Activated CD8-positive, alpha-beta memory T cell treated with anti-CD3 and anti-CD28 coated beads for 48 hours (primary cell): ENCODE measurements at places on chromosomes 2 and 18.

- DNase-seq = no peak
Observed at GRCh38 chr18:47970664-47971531, 40.4 kb upstream of the SMAD2 start.

DNA sequence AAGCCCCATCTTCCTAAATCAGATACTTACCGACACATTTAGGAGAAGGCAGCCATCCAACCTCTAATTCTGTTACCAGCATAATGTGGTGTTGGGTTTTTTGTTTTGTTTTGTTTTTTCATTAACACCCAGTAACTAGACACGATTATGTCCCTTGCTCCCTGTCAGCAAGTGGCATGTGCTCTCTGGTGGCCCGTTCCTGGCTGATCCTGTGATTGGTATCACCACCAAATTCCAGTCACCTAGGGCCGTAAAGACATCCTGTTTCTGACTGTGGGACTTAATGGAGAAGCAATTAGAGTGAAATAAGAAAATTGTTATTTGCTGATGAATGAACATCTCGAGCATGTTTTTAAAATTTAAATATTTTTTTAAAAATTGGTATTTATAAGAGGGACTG is 5.9 kb upstream of the DLX1 start:
- DNase-seq = no peak

GRCh38 chr2:21501376-21502027 is 377.7 kb downstream of the TDRD15 start:
- no peak for DNase-seq

DNA sequence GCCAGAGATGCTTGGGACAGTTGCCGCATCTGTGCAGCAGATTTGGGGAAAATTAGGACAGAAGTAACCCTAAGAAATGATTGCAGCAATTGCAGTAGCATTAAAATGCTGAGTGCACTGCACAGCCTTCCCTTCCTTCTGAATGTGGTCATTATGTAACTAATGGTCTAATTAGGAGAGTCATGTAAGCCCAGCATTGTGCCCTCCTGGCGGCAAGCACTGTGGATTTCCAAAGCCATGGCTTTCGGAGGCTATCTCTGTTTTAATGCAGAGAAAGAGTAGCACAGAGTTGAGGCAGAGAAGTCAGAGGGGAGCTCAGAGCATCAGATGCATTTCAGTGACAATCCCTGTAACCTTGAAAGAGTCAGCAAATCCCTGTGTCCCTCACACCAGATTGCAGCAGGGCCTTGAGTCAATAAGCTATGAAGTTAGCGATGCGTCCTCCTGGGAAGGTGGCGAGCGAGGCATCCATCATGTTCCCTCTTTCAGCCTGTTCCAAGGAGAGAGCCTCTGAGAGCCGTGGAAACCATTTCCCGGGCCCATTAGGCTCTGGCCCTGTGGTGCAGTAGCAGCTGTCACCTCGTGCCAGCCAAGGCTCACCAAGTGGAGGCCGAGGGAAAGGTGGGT is 307.2 kb downstream of the FBXO15 start:
- DNase-seq = no peak
